ENCODE measurements at places on chromosomes 2 and 18.

GRCh38 chr2:171807831-171808393, 86.1 kb downstream of the SLC25A12 start:
- DNase-seq: no peak

DNA sequence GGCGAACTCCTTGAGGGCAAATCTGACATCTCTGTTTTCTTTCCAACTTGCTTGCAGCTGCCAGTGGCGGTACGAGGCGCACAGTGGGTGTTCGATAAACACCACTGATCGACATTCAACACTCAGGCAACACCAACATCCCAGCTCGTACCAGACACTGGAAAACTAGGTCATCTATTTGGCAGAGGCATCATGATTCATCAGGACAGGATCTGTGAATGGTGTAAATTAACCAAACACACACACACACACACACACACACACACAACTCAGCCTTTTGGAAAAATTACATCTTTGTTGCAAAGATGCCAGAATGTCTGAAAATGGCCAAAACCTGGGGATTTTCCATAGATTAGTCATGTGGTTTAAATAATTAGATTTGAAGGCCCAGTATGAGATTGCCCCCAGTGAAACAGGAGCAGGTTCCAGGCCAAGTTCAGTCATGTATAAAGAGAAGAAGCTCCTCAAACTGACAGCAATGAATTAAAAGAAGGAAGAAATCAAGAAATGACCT, 150.5 kb upstream of the NCKAP5 start:
- DNase-seq: peak; percentile 78

DNA sequence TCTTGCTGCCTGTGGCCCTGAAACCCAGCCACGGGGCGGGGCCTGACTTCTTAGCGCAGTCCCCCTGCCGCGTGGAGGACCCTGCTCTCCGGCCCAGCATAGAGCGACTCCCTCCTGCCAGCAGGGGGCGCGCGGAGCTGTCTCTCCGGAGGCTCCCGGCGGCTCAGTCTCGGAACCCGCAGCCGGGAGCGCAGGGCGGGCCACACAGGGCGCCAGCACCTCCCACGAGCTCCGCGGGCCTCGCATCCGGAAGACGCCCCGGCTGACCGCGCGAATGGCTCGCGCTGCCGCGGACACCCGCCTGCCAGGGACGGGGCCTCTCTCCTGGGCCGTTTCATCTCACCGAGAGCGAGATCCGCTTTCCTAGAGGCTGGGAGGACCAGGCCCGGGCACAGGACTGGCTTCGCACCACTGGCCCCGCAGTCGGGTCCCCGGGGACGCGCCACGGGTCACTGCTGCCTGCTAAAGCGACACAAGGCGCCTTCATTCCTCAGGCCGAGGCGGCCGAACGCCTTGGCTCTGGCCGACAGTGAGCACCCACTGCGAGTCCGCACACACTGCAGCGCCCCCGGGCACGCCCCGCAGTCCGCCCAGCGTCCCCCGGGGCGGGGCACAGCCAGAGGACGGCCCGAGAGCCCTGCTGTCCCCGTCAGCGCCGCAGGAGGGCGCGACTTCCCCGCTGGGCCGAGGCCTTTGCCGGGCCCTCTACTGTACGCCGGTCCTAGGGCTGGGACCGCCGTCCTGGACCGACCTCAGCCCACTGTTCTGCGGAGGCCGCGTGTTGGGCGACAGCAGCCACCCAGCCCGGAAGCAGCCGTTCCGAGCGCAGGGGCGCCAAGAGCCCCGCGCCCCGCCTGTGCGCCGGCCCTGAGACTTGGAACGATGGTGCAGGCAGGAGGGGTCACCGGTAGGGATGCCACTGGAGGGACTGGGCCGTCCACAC, 39.0 kb upstream of the ARHGEF4 start:
- peak; percentile 91 for DNase-seq

GRCh38 chr2:66001538-66001937, 433.4 kb upstream of the MEIS1 start:
- DNase-seq: no peak

DNA sequence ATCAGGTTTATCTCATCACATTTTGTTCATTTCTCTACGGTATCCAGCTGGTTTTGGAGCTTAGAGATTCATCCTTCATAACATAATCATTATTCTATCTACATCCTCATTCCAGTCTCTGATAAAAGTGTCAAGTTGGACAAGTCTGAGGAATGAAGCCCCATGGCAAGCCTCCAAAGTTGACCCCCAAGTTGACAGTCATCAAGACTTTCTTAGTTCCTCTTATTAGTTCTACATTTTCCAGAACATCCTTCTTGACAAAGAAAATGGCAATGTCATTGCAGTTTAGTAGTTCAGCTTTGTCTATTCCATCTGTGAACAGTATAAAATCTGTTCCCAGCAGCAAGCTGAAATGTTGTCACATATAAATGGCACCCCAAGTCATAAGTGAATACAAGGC, 4.5 kb upstream of the TMSB10 start:
- DNase-seq: no peak

DNA sequence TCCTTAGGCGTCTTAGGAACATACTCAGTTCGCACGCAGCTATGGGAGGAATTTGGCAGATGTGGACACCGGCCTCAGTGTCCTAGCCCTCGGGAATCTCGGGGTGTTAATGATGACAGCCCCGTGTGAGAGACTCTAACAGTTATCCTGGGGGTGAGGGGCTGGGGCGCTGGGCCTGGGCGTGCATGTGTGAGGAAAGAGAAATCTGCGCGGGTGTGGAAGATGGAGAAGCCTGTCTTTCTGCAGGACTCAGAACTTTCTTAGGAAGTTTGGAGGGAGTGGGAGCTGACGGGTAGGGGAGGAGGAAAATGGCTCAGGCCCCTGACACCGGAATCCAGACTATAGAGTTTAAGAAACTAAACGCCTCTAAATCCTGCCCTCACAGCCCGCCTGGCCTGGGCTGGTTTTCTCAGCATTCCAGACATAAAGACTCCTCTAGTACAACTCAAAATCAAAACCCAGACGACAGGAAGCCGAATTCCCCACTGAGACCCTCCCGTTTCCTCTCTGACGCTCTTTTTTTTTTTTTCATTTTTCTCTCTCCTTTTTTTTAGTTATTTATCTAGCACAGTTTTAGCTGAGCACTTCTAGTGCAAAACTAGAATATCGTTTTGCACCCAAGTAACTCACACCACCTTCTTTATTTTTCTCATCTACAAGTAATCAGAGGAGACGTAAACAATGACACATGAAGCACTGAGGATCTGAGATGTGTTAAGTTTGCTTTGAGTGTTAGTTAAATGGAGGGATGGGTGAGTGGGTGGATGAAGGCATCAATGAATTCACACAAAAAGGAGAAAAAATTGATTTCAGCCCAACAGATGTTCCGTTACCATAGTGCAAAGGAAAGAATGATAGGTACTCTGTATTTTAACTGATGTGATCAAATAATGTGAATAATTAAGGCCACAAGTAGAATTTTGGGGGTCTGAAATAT, 1.2 kb upstream of the HAAO start:
- no peak for DNase-seq

- no peak for DNase-seq
Observed at GRCh38 chr2:26609839-26610277, 31.3 kb downstream of the CIB4 start.

Data from Ammon's horn (tissue), 1 donor.